Cerebellum (tissue), 4 donors: ENCODE measurements at places on chromosomes 3 and 15.
A peak's percentile ranks its signal among the peaks of the same experiment; 100 is the strongest.

DNA sequence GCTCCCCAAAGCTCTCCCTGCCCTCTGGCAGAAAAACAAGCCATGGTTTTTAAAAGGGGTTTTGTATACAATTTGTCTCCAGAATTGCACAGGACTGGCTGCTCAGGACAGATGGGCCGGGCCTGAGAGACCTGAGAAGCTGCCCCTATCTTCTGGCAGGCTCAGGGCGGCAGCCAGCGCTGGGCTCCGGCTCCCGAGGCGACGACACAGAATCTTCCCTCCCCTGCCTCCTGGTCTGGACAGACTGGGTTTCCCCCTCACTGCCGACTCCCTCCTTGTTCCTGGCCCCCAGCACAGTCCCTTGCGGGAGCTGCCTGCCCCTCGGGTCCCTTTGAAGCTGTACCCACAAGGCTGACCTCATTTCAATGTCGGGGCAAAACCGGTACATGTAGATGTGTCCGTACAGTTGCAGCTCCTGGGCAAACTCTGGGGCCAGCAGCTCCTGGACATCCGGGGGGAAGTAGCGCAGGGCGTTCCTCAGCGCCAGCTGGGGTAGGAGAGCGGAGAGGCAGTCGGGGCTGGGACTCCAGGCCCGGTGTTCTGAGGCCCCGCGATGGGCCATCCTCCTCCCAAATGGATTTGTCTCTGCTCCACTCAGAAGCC is 7.2 kb downstream of the UROC1 start:
- no peak for DNase-seq

- peak; percentile 42 for DNase-seq
Observed at GRCh38 chr3:26630669-26631389, 8.3 kb downstream of the LRRC3B start.

- DNase-seq: no peak
Observed at GRCh38 chr3:187954516-187954872, 199.5 kb upstream of the LPP start.

DNA sequence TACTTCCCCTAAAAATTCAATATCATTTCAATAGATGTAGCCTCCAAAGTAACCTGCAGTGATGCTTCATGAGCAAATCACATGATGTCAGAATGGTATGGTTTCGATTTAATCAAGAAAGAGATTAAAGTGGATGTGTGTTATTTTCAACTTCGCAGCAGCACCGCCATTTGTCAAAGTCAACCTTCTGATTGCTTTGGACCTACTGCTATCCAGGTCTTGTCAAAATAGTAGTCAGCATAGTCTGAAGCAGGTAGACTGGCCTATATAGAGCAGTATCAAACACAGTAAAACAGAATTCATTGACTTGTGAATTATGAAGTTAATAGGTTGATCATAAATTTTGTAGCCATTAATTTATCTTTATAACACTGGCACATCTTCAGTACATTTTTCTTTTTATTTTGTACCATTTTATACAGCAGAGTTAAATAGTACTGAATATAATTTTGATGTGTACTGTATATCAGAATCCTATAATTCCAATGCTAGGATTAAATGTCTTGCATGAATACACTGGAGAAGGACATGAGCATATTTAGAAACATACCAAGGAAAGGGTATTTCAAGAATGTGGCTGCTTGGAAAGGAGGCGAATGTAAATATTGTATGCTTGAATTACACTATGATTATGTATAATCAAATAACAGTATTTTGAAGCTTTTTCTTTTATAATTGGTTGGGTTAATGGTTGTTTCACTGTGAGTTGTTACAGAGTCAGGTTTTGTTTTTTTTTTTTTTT is 79.6 kb downstream of the CDIN1 start:
- DNase-seq: no peak

- no peak for DNase-seq
Observed at GRCh38 chr15:40096094-40096891, 12.4 kb downstream of the BMF start.

DNA sequence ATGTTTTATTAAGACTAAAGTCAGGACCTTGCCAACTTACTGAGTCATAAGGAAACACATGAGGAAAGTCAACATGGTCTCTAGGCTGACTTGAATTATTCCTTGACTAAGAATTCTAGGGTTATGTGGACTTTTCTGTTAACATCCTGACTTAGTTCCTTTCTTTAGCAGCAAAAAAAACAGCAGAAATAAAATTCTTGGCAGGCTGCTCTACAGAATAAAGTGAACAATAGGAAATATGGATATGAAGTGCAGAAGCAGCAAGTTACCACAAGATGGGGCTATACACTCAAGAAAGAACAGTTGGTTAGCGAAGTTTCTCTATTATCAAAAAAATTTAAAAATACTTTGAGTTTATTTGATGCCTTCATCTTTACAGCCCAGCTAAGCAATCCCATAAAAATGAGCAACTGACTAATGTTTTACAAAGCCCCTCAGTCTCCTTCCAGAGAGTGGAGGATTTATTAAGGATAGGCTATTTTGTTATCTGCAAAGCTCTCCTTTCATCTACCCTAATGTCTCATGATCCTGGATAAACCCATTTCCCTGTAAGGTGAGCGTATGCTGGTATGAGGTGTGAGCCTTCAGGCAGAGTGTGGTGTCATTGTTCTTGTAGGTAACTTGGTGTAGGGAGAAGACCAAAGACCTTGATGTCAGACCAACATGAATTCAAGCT is 23.1 kb upstream of the MCCC1 start:
- peak; percentile 68 for DNase-seq

DNA sequence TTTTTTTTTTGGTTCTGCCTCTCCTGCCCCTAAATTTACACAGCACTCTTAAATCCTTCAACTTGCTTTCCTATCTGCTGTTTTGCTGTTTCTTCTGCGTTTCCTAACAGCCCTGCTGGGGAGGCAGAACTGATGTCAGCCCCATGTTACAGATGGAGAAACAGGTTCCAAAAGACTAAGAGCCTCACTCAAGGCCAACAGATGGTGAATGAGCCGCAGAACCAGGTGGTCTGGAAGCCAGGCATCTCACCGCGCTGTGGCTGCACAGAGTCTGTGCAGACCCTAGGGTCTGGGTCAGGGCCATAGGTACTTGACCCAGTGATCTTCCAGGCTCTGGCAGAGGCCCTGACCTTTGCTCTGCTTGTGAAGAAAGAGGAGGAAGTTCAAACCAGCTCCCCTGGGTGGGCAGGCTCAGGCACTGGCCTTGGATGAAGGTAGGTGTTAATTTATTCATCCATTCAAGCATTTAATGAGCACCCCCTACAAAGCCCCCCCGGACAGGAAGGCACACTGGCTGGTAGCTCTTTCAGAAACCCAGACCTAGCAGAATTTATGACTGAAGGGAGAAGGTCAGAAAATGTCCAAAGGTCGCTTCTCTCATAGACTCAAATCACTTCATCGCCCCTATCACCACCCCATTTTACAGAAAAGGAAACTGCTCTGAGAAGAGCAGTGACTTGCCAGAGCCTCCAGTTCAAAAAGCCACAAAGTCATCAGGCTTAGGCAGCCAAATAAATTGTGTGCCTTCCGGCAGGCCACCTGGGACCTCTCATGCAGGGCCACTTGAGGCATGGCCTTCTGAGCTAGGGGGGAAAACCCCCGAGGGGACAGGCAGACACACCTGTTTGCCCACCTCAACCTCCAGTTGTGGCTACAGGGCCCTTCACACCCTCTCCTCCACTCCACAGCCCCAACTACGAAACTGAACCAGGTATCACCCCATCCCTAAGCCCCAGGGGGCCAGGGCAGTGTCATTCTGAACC is 2.7 kb downstream of the CHDH start:
- peak; percentile 65 for DNase-seq

GRCh38 chr3:172203522-172204258 is 164.3 kb downstream of the FNDC3B start:
- DNase-seq: peak; percentile 43

- DNase-seq: no peak
Observed at GRCh38 chr3:27526614-27527315, 42.6 kb upstream of the SLC4A7 start.

DNA sequence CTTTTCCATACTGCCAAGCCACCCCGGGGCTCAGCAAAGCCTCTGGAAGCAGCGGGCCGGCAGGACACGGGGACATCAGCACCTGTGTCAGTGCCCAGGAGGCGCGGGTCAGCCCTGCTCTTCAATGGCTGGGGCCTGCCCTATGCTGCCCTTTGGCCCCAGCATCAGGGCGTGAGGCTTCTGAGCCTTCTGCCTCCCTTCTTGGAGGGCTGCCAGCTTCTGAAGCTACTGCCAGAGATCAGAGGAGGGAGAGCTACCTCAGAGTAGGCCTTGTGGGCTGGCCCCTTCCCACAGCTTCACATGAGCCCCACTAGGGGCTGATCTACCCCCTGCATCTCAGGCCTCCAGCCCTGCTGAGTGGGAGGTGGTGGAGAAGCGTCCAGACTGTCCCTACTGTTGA is 13.0 kb upstream of the TMEM115 start:
- DNase-seq: no peak

DNA sequence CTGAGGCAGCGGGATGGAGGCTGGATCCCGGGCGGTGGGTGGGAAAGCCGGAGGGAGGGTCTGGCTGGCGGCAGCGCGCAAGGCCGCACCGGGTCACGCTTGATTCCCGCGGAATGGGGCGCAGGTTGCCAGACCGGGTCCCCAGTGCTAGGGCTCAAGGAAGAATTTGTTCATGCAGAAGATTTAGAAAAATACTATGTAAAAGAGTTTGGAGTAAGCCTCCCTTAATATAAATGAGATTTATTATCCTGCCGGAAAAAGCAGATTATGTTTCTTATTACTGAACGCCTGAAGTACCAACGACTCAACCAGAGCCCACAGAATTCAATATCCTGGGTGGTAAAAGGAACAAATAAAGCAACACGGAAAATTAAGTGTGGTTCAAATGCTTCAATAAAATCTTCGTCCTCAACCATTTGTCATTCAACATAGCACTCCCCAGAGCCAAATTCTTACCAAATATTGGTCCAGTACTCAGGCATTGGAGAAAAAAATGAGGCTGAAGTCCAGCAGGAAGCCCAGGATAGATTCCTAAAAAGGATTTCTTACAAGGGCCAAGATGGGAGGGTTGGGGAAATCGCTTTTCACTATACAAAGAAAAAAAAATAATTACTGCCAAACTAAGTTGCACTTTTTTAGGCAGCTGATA is 1.2 kb upstream of the ZBTB20 start:
- peak; percentile 11 for DNase-seq

- no peak for DNase-seq
Observed at GRCh38 chr15:101807345-101807945, 4.1 kb downstream of the OR4F6 start.

DNA sequence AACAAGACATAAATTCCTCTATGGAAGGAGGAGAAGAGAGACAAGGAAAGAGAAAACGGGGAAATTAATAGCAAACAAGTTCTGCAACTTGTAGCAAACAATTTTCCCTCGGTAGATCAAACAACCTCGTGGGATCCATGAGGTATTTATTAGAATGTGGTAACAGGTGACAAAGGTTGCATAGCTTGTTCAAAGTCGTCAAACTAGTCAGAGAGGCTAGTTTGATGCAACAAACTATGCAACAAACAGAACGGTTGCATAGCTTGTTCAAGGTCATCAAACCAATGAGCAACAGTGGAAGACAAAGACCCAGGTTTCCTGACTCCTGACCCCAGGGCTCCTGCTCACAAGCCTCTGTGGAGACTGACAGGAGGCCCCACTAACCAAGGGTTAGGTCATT is 20.7 kb downstream of the MB21D2 start:
- DNase-seq: no peak

DNA sequence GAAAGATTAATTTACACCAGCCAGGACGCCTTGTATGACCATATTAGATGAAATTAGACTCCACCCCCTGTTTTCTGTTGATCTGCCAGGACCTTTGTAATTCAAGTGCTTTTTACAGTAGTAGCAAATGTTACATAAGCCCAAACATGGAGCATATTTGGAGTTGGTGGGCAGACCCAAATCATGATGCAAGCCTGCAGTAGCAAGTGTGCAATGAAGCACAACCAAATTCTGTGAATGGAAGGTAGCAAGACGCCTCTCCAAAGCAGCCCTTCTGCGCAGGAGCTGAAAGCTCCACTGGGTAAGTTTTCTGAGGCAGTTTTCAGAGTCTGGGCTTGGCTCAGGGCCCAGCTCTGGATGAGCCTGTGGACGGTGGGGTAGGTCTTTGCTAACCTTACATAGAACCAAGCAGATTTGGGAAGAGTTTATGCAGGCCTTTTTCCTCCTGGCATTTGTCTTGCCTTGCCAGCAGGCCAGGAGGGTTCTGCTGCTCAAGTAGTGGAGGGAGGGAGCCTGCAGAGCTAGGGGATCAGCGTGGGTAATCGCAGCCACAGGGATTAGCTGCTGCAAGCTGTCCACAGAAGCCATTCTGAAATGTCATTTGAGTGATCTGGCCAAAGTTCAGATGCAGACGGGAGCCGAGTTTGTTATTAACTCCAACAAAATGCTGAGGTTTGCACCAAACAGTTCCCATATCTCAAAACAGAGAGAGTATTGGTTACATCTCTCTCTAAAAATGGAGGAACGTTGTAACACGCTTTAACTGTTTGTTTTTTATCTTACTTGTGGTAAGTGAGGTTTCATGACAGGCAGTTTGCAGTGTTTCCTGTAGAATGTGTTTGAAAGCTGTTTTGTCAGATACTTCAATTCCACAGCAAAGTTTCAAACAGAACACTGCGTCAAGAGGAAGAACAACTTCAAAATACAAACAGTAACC is 55.4 kb downstream of the PSMD6 start:
- peak; percentile 65 for DNase-seq

DNA sequence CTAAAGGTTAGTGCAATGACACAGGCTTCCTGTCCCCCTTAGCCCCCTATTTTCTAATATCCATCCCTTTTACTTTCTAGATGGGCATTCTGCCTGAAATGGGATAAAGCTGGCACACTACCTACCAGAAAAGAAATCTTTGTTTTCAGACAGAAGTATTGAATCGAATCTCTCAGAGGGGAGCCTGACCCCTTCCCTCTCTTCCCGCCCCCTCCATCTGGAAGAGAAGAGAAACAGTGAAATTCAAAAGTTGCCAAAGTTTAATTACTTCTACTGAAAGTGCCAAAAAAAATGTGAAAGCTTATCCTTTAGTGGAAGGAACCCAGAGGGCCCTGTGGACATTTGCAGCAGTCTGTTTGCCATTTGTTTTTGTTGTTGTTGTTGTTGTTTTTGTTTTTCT is 523.8 kb downstream of the AGBL1 start:
- no peak for DNase-seq

GRCh38 chr3:4360817-4361216 is 57.6 kb downstream of the SETMAR start:
- no peak for DNase-seq

GRCh38 chr3:45887759-45888511 is 1.6 kb downstream of the CCR9 start:
- DNase-seq: no peak

DNA sequence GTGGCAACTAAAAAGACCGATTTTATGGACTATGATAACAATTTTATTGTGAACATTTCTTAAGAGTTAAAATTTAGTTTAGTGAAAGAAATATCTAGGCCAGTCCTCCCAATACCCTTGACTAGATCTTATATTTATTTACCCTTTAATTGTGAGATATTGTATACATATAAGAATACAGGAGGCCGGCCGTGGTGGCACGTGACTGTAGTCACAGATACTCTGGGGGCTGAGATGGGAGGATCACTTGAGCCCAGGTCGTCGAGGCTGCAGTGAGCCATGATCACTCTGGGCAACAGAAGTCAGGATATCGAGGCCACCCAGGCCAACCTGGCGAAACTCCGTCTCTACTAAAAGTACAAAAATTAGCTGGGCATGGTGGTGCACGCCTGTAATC is 756 bp upstream of the RMDN3 start:
- DNase-seq: no peak

GRCh38 chr15:62791694-62792093 is 250.9 kb upstream of the TPM1 start:
- DNase-seq: no peak
